ENCODE measurements at places on chromosomes 16 and 17.

- DNase-seq: no peak
Measured at GRCh38 chr17:34539881-34540280, 39.5 kb upstream of the TMEM132E start.

DNA sequence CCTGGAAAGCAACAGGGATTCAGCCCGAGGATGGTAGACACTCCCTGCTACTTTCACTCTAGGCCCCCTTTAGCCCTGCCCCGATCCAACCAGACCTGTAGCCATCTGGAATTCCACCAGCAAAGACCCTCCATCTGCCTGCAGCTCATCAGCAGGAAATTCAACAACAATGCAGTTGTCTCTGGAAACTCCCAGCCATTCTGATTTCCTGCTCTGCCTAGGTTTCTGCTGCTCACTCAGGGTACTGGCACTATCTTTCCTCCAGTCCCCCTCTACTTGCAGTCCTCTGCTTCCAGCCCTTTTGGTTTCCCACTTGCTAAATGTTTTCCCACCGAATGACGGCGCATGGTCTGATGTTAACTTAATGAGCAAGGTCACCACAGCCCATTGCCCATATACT lies 2.7 kb upstream of the SP6 start:
- DNase-seq: no peak

DNA sequence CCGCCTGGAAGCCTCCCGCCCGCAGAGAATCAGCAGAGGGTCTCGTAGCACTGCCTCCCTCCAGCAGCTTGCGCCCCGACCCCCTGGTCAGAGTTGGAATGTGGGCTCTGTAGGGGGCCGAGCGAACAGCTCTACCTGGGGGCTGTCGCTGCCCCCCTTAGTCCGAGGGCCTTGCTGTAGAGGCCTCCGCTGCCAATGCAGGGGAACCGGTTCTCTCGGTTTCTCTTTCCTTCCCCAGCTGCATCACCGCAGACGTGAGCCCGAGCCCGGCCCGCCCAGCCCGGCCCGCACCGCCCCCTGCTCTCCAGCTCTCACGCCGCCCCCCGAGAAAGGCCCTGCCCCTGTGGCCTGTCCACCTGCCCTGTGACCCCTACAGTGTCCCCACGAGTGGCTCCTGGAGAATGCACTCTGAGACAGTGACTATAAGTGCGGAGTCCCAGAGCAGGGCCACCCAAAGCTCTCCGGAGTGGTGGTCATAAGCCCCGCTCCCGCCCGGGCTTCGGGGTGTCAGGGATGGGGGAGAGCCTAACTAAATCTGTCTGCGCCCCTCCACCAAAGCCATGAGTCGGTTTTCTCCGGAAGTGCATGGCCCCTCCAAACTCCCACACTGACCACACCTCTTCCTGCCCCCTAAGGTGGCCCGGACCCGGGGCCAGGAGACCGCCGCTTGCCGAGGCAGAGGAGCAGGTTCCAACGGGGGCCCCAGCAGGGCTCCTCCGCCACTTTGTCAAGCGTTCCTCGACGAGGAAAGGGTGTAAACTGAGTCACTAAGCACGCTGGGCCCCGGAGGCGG lies 1.7 kb downstream of the ARHGAP27 start:
- DNase-seq: no peak

DNA sequence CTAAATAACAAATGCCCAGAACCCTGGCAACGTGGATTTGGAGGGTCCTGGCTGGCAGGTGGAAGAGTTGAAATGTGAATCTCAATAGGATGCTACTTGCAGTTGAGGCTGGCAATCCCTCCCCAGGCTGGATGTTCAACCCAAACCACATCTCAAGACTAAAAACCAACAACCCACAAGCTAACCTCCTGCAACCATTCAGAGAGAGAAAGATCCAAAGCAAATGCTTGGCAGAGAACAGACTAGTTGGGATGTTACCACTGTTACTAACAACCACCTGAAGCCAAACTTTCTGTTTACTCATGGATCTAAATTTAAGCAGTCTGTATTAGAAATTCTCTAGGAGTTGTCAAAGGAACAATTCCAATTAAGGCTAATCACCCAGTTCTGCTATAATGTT lies 27.9 kb downstream of the SMG6 start:
- no peak for DNase-seq

GRCh38 chr16:17324451-17324850 lies 146.3 kb downstream of the XYLT1 start:
- DNase-seq: no peak

Measured in occipital lobe (tissue), 3 donors.